ENCODE measurements at places on chromosomes 5 and 9.

DNA sequence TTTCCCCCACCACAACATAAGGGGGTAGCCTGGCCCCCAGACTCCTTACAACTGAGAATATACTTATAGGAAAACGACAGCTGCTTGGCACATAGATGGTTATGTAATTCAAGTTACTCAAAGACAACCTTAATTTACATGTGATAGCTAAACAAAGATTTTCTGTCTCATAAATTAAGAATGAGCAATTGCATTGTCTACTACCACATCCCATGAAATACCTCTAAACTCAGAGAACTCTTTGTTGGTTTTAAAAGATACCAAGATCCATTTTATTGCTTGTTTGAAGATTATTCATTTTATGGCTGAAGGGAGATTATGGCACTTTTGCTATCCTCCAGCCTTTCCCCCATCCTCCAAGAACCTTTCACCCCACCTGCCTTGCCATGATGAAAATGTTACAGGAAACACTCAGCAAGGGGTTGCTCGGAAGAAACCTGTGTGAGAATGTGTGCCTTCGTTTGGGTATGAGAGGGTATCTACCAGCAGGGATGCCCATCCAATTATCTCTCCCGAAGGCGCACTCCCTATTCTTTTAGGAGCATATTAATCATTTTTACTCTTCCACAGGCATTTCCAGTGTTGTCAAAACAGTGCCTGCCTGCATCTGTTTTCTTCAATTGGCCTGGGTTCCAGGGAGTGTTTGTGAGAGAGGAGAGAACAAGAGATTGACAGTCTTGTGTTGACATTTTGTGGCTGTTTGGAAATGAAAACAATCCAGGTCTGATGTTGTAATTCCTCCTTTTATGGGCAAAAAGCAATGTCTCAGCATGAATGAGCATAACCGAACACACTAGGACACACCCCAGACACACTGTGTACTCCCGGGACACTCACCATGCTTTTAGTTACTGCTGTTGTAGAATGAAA, 208.0 kb upstream of the ANKRD55 start:
- no peak for DNase-seq

GRCh38 chr9:75229605-75230332, 141.5 kb downstream of the OSTF1 start:
- peak; percentile 7 for DNase-seq

GRCh38 chr9:13053504-13053903, 226.0 kb downstream of the MPDZ start:
- no peak for DNase-seq

- DNase-seq: peak; percentile 10
Measured at GRCh38 chr5:159341906-159342310, 11.6 kb upstream of the IL12B start.

DNA sequence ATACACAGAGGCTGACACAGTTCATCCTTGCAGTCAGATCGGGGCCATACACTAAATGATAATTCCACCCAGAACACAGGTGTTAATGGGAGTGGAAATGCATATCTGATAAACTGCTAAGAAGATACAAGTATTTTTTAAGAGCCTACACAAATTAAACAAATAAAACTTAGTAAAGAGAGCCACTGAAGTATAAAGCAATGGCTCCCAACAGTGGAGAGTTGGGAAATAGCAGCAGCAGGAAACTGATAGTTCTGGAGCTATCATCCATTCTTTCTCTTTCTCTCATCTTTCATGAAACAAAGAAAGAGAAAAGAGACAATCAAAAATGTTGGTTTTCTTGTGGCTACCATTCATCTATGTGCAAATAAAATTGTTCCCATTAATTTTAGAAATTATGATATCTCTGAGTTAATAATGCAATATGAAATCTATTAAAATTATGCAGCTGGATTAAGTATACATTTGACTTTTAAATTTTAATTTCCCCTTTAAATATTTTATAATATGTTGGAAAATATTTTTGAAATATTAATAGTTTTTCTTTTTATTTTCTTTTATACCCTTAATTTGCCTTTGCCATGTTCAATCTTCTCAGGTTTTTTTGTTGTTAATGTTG, 120.8 kb downstream of the EMB start:
- no peak for DNase-seq

GRCh38 chr9:98860871-98861293, 53.4 kb downstream of the GALNT12 start:
- no peak for DNase-seq

DNA sequence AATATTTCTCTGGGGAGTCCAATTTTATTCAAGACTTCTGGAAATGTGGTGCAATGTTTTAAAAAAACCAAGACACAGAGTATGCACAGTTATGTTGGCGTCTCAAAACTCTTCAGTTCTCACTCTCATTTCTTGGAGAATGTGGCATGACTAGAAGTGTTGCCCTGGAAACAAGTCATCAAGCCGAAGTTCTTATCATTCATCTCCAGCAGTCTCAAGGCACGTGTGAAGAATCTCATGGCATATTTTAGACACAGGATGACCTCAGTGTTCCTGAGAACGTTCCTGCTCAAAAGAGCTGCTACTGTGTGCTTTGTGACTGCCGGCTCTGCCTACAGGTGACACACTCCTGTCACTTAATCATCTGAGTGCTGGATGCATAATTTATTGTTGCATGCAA, 147.4 kb upstream of the IRX4 start:
- DNase-seq: no peak

- DNase-seq: no peak
Measured at GRCh38 chr9:13437866-13438265, 158.4 kb upstream of the MPDZ start.

DNA sequence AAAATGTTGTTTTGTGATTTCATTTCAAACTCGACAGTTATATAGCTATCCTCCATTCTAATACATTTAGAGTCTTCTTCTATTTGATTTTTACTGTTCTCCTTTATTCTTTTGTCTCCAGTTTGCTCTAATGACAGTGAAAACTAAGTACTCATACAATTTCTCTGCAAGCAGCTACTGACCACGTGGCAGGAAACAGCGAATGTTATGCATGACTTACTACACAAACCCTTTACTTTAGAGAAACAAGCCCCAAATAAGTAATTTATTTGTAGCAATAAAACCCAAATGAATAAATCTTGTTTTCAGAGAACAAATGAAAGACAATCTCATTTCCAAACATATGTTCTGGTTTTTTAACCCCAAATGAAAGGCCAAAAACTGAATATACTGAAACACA, 41.9 kb downstream of the CDH6 start:
- peak; percentile 32 for DNase-seq

DNA sequence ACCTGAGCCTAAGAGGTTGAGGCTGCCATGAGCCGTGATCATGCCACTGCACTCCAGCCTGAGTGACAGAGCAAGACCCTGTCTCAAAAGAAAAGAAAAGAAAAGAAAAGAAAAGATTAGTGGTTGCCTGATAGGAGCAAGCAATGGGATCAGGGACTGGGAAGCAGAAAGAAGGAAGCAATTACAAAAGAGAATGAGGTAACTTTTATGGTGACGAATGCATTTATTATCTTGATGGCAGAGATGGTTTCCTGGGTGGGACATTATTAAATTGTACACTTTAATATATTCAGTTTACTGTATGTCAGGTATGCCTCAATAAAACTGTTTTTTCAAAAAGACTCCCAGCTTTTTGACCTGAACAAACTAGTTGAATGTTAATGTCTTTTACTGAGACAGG, 7.5 kb upstream of the PFDN1 start:
- no peak for DNase-seq

GRCh38 chr9:13646500-13647021, 367.1 kb upstream of the MPDZ start:
- no peak for DNase-seq

DNA sequence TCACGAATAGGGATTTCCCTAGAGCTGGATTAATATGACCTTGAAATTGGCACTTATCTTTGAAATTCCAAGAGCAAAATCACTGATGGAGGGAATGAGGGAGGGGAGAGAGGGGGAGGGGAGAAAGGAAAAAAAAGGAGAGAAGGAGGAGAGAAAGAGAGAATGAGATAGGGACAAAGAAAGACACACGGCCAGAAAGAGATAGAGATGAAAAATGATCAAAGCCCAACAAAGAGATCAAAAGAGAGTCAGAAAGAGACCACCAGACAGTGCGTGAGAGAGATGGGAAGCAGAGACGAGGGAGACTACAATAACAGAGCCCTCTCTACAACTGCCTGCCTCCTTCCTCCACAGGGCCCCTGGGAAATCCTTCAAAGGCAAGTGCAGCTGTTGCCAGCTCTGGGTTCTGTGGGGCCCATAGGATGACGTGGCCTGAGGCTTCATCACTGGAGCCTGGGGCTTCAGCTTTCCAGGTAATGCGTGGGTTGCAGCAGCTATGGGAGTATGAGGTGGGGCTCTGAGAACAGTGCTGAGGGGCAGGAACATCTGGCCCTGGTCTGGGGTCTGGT, 58.3 kb upstream of the SHB start:
- no peak for DNase-seq
